RPMI7951 (cell line): ENCODE measurements at places on chromosomes 4 and X. TPM values are rescaled to one million over a fixed set of nuclear protein-coding genes. Genes with fewer than 3 reads are reported as not detected.

The SPRY1 gene
- 14.6 and 14.8 TPM in 2 replicates for total RNA-seq

The RAB40AL gene
- 0.49 TPM in 1 of 2 replicates, not detected in the other for total RNA-seq

The PAQR3 gene
- 12.9 and 19.8 TPM in 2 replicates for total RNA-seq

The PDZD11 gene
- total RNA-seq, result 162 and 186 TPM in 2 replicates
